ENCODE measurements at places on chromosomes 12 and 14.

GRCh38 chr12:45568808-45569207 is 160.7 kb upstream of the ARID2 start:
- H3K27ac ChIP-seq: no peak overlapping the region
- no peaks in the 10 kb centered on the region for H3K36me3 ChIP-seq
- H3K4me3 ChIP-seq: no peak overlapping the region

DNA sequence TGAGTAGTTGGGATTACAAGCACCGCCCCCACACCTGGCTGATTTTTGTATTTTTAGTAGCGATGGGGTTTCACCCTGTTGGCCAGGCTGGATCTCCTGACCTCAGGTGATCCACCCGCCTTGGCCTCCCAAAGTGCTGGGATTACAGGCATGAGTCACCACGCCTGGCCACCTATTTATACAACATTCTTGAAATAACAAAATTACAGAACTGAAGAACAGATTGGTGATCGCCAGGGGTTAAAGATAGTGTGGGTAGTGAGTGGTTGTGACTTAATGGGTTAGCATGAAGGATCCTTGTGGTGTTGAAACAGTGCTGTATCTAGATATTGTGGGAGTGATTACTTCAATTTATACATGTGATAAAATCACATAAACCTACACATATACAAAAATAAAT is 7.4 kb downstream of the GLIPR1L1 start:
- H3K27me3 ChIP-seq: no peaks in the 10 kb centered on the region
- no peak for DNase-seq
- H3K4me1 ChIP-seq: no peaks in the 10 kb centered on the region
- no peaks in the 10 kb centered on the region for H3K36me3 ChIP-seq

DNA sequence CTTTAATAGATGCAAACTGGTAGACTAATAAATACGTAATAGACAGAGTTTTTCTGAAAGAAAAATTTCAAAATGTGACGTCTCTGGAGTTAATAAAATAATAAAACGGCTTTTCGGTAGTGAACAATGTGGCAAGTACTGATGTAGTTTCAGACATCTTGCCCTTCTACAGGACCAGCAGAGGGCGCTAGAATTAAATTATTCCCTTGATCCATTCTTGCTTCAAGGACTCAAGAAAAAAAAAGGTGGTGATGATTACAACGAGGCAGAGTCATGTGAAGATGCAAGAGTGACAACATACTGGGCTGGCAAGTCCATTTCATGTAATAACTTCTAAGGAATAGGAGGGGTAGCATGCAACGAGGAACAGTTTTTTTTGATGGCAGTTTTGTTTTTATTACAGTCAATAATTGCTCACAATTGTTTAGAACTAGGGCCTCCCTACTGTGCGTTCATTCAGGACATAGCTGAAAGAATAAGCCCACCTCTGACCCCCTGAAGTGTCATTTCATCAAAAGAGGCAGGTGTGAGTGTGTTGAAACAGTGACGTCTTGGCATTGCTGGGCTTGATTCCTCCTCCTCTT is 101.0 kb upstream of the GZMB start:
- peaks cover 5% of the 10 kb centered on the region for H3K27me3 ChIP-seq
- H3K27ac ChIP-seq: no peak overlapping the region
- H3K36me3 ChIP-seq: no peaks in the 10 kb centered on the region
- no peak overlapping the region for H3K4me3 ChIP-seq
- no peak for DNase-seq
- no peaks in the 10 kb centered on the region for H3K4me1 ChIP-seq

GRCh38 chr12:46915082-46915481 is 89.3 kb upstream of the SLC38A4 start:
- peak overlapping the region; percentile 59 for H3K27ac ChIP-seq
- peaks cover 6% of the 10 kb centered on the region for H3K4me1 ChIP-seq
- no peaks in the 10 kb centered on the region for H3K36me3 ChIP-seq
- no peak for DNase-seq
- no peaks in the 10 kb centered on the region for H3K27me3 ChIP-seq

DNA sequence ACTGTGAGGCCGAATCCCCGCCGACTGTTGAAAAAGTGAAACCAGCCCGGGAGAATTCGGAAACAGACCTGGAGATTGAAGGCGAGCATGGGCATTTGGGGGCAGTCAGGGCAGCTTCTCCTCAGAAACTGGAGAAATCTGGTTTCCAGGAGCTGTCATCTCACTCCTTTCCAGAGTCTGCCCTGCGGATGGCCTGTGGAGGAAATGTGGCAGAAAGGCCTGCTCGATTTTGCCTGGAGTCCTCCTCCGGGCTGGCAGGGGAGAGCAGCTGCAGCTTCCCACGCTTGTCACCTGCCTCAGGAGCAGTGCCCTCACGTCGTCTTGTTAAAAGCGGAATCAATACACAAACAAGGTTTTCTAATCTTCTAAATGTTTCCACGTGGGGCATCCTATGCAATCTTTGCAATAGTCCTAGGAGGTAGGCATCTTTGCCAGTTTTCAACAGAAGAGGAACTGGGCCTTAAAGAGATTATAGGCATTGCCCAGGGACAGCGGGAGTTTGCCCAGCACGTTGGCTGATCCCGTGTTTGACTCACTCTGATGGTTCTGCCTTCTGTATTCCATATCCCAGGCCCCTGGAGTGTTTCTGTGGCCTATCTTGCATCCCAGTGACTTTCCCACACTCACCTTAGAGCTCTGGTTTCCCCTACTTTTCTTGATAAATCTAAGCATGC is 2.3 kb downstream of the LRRC74A start:
- H3K4me1 ChIP-seq: no peaks in the 10 kb centered on the region
- H3K27ac ChIP-seq: no peak overlapping the region
- H3K4me3 ChIP-seq: peak overlapping the region; percentile 19
- H3K27me3 ChIP-seq: no peaks in the 10 kb centered on the region
- no peaks in the 10 kb centered on the region for H3K36me3 ChIP-seq

DNA sequence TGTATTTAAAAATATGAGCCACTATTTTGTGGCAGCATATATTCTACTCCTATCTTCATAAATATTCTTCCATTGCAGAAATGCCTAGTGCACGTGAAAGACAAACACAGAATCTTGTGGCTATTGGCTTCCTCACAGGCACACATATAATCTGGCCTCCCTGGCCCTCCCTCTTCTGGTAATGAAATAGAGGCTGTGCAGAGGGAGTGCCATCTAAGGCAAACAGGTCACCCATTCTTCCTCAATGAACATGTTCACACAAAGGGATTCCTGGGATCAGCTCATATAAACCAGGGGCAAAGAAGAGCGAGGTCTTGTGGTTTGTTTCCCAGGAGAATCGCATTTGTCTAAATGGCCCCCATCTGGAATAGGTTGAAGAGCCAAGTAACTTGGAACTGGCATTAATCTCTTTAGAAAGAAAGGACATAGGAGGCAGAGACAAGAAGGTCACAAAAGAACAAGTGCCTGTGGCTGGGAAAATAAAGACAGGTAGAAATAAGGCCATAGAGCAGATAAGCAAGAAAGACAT is 171.6 kb upstream of the PTPRQ start:
- DNase-seq: no peak
- H3K27me3 ChIP-seq: no peaks in the 10 kb centered on the region
- H3K4me3 ChIP-seq: no peak overlapping the region
- H3K27ac ChIP-seq: no peak overlapping the region
- H3K36me3 ChIP-seq: no peaks in the 10 kb centered on the region

DNA sequence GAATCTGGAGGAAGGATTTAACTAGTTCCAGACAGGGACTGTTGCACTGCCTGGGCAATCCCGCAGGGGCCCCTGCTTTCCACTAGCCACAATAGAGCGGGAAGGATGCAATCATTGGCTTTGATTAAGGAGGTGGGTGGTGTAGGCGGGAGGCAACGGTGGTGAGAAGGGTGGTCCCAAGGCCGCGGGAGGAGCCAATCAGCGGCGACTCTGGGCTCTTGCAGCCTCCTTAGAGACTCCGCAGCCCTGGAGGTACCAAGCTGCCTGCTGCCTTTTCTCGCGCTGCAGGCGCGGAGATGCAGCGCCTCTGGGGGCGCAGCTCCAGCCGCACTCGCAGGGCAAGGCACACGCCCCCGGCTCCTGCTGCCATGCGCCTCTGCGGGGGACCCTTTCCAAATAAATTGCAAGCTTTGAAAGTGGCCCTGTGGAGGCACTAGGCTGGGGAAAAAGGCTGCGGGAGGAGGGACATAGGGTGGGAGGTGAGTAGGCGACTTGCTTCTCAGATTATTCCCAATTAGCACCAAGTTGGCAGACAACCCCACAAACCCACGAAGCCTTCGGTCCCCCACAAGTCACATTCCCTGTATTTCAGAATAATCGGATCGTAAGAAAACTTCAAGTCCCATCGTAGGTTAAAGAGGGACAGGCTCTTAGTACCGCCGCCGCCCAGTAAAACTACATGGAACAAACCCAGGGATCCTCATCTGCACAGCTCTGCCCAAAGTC is 858 bp upstream of the KCNA1 start:
- H3K4me3 ChIP-seq: peak overlapping the region; percentile 45
- H3K27ac ChIP-seq: no peak overlapping the region
- DNase-seq: no peak
- no peaks in the 10 kb centered on the region for H3K36me3 ChIP-seq
- peaks cover 5% of the 10 kb centered on the region for H3K27me3 ChIP-seq

DNA sequence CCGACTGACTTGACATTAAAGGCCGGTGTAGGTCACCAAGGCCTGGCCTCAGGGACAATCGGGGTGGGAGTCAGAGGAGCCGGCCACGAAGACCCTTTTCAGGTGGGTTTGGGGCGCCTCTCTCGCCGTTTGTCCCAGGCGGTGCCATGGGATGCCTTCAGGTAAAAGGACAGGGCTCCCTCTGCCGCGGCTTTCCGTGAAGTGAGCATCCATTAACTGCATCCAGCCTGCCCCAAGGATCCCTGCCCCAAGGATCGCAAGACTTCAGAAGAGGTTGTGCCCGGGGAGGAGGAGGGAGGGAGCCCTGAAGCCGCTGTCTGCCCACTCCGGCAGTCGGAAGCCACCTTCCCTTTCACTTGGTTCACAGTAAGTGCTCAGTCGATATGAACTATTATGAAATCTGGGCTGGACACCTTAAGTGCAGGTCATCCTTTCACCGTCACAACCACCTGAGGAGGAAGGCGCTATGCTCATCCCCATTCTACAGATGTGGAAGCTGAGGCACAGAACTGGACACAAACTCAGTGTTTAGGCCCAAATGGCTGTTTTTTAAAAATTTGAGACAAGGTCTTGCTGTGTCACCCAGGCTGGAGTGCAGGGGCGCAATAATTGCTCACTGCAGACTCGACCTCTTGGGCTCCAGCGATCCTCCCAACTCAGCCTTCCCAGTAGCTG is 964 bp downstream of the SDS start:
- H3K27ac ChIP-seq: no peak overlapping the region
- no peaks in the 10 kb centered on the region for H3K4me1 ChIP-seq
- H3K4me3 ChIP-seq: no peak overlapping the region
- no peak for DNase-seq
- no peaks in the 10 kb centered on the region for H3K36me3 ChIP-seq

DNA sequence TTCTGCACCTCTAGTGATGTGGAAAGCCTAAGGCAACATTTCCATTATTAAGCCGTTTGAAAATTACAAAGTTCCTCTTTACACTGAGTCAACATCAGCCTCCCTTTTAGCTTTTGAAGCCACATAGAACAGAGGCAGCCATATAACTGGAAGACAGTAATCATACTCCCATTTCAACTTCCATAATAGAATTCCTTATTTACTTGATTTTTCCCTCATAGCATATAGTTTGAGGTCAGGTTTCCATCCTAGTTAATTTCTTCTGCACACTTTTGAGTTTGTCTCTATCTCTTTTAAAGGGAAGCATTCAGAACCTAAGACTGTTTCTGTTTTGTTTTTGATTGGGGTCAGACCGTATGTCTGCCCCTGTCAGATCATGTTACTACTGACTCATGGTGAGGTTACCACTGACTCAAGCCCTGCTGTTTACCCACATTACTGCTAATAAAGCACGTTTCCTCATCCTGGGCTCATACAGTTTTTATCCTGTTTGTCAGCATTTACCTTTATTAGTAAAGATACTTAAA is 161.0 kb downstream of the SLC38A4 start:
- no peaks in the 10 kb centered on the region for H3K27me3 ChIP-seq
- no peak for DNase-seq
- H3K36me3 ChIP-seq: no peaks in the 10 kb centered on the region
- H3K27ac ChIP-seq: peak overlapping the region; percentile 77

DNA sequence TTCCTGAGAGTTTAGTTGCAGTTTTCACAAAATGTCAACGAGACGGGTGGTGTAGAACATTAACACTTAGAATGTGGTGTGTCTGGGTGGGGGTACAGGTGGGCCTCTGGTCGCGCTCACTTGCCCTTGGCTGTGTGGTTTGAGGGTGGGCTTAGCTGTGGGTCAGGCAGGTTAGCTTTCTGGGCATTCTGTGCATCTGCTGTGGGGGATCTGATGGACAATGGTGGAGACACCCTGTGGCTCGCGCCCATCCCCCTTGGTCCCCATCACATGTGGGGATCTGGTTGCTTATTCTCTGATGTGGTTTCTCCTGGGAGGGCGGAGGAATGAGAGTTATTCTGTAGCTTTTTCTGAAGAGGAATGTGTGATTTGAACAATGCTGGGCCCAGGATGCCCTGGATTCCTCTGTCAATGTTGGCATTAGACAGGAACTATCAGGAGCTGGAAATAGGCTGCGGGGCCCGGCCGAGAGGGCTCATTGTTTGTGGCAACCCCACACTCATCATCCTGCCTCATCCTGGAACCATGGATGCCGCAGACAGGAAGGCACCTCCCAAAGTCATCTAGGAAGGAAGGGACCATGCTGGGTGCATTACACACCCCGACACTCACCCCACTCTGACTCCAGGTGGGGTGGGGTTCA is 101.6 kb downstream of the TSPAN9 start:
- H3K4me1 ChIP-seq: no peaks in the 10 kb centered on the region
- H3K27ac ChIP-seq: no peak overlapping the region

- H3K27ac ChIP-seq: no peak overlapping the region
- H3K4me1 ChIP-seq: no peaks in the 10 kb centered on the region
- no peaks in the 10 kb centered on the region for H3K27me3 ChIP-seq
- DNase-seq: no peak
- no peaks in the 10 kb centered on the region for H3K36me3 ChIP-seq
Measured at GRCh38 chr14:80395031-80395430, 183.7 kb upstream of the DIO2 start.

GRCh38 chr12:4169531-4169930 is 104.0 kb upstream of the CCND2 start:
- DNase-seq: no peak
- no peak overlapping the region for H3K27ac ChIP-seq
- H3K4me1 ChIP-seq: peaks cover 9% of the 10 kb centered on the region

GRCh38 chr14:85634205-85634604 is 104.3 kb downstream of the FLRT2 start:
- H3K4me1 ChIP-seq: no peaks in the 10 kb centered on the region
- H3K27me3 ChIP-seq: no peaks in the 10 kb centered on the region
- no peak for DNase-seq
- H3K27ac ChIP-seq: no peak overlapping the region
- no peaks in the 10 kb centered on the region for H3K36me3 ChIP-seq
- H3K4me3 ChIP-seq: no peak overlapping the region

- H3K4me3 ChIP-seq: no peak overlapping the region
- DNase-seq: no peak
- no peaks in the 10 kb centered on the region for H3K27me3 ChIP-seq
- H3K4me1 ChIP-seq: no peaks in the 10 kb centered on the region
- no peak overlapping the region for H3K27ac ChIP-seq
- no peaks in the 10 kb centered on the region for H3K36me3 ChIP-seq
Measured at GRCh38 chr12:72468505-72468904, 196.3 kb downstream of the TRHDE start.

Data from esophagus squamous epithelium (tissue), 5 donors.